ENCODE measurements at places on chromosomes 2 and 18.

DNA sequence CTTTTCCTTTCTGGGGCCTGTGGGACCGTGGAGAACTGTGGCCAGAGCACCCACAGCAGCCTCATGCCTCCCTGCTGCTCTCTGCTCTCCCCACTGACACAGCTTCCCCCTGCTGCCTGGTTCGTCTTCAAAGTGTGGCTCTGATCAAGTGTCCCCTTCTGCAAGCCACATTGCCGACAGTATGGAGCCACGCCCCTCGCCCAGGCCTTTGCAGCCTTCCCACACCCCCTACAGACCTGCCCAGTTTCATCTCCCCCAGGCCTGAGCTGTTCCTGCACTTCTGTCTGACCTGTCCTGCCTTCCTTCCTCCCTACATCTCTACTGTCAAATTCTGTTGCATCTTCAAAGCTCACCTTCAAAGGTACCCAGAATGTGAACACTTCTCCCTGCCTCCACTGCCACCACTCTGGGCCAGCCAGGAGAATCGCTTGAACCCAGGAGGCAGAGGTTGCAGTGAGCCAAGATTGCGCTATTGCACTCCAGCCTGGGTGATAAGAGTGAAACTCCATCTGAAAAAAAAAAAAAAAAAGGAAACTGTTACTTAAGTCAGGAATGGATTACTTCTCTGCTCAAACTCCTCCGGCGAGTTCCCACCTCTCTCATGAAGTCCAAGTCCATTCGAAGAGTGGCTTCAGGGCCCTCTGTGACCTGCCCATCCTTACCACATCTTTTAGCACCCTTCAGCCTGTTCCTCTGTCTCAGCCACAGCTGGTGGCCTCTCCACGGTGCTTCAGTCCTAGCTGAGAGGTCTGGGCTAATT lies 29.0 kb upstream of the CATIP start:
- no peak for DNase-seq

GRCh38 chr2:60109744-60110143 lies 443.7 kb downstream of the BCL11A start:
- DNase-seq = no peak

- peak; percentile 75 for DNase-seq
These were observed 17.0 kb upstream of the HPCAL1 start for GRCh38 chr2:10285556-10286198.

DNA sequence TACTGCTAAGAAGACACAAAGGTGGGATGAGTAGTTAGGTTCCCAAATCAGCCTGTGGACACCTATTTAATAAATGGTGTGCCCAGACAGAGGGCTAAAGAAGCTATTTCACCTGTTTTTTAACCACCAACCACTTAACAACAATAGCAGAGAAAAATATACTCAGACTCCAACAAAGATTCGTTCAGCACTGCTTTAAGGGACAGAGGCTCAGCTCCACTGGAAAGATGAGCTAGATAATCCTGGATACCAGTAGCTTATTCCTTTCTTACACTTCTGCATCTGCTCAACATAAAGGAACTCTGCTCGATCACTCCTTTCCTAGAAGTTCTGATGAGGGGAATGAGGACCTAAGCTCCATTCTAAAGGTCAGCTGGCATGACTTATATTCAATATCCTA lies 44.5 kb downstream of the PTCD3 start:
- DNase-seq = no peak

- DNase-seq = no peak
These were observed 33.3 kb upstream of the ANKRD62 start for GRCh38 chr18:12060182-12060870.

DNA sequence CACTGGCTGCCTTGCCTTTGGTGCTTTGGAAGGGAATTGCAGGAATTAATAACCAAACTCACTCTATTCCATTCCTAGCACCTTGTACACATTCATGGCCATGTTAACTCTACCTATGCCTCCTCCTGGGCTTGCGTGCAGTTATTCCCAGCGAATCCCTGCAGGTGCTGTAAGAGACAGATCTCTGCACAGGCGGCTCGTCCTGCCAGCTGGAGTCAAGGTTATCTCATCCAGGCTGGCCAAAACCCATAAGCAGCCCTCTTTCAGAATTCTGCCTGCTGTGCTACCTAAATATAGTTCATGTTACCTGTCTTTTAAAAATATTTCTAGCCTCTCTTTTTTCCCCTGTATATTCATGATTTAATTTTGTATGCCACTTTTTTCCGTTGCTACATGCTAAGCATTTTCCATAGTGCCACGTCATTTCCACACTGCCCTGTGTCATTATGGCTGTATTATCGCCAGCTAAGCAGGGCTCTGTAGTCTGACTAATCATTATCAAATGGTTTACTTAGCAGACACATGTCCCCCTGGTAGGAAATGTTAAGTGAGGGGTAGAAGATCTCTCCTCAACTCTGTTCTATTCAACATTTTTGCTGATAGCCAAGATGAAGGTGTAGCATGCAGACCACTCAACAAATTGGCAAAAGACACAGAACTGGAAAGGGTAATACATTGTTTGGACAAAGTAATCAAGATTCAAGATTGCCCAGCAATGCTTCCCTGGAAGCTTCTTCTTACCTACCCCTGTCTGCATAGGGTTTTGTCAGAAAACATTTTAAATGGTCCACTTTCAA lies 79.7 kb upstream of the TAF1B start:
- DNase-seq = no peak

GRCh38 chr2:188984680-188985079 lies 10.5 kb downstream of the COL3A1 start:
- DNase-seq = no peak

DNA sequence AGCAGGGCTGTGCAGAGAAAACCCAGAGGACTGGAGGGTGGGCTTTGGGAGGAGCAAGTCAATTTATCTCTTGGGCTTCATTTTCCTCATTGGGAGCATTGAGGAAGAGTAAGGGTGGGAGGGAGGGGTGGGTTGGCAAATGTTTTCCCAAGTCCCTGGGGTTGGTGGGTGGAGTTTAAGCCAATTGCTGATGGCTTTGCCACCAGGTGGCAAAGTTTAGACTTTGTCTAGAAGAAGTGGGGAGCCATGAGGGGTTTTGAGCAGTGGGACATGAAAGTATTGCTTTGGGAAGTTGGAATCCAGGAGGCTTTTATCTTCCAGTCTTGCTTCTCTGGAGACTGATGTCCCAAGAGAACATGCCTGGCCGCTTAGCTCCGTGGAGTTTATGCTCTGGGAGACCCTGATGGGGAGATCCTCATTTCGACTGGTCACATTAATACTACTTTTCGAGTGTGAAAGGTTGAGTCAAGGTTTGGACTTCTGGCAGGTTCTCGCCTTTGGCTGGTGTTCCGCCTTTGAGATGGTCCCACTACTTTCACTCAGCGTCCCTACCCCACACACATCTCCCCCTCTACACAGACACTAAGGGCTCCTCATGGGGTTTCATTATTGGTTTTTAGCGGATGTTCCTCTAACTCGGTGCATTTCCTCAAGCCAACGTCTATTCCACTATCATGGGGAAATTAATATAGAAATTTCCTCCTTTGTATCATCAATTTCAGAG lies 126.7 kb downstream of the PRKCE start:
- no peak for DNase-seq

GRCh38 chr2:149456285-149456684 lies 125.9 kb downstream of the LYPD6 start:
- no peak for DNase-seq

- DNase-seq = no peak
These were observed 103.9 kb downstream of the SLC8A1 start for GRCh38 chr2:40348038-40348437.

DNA sequence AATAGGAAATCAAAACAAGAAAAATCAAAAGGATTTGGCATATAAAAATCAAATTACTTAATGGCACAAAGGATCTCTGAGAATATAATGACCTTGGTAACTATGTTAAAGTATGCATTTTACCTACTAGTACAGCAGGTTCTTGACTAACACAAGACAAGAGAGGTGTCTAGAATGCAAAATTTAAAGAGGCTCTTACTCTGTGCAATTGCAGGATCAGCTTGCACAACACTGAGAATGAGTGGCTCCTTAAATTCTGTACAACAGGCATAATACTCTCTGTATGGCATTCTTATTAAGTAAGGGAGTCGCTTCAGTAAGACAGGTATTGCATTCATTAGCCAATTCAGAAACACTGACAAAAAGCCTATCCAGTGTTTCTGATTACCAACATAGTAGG lies 72.6 kb downstream of the UGP2 start:
- DNase-seq = no peak

- no peak for DNase-seq
These were observed 59.4 kb downstream of the OSR1 start for GRCh38 chr2:19299032-19299431.

DNA sequence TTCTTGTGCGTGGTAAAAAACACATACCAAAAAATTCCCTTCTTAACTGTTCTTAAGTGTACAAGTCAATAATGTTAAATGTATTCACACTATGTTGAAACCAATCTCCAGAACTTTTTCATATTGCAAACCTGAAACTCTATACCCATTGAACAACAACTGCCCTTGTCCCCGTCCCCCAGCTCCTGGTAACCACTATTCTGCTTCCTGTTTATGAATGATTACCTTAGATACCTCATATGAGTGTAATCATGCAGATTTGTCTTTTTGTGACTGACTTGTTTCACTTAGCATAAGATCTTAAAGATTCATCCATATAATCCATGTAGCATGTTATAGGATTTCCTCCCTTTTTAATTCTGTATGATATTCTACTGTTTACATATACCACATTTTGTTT lies 59.9 kb downstream of the NAT8 start:
- no peak for DNase-seq

- no peak for DNase-seq
These were observed 197.5 kb upstream of the CHAC2 start for GRCh38 chr2:53569957-53570727.

GRCh38 chr18:58364876-58365528 lies 263.9 kb downstream of the ALPK2 start:
- DNase-seq = peak; percentile 78
